Body of pancreas (tissue), 4 donors: ENCODE measurements at places on chromosomes 7 and 10. TPM values are rescaled to one million over a fixed set of nuclear protein-coding genes. Genes with fewer than 3 reads are reported as not detected.

DNA sequence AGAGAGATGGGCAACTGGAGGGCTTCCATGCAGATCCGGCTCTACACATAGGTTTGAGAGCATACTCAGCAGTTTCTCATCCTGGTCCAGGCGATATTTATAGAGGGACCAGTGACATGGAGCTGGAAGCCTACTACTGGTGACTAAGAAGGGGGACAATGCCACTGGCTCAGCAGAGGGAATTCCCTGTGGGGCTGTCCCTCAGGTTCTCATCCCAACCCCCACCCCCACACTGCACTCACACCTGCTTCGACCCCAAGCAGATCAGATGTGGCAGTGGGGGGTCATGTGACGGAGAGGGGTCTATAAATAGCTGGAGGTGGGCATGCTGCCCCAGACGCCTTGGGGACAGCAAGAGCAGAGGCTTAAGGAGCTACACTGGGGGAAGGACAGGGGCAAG, at the start of gene CLCN1:
Gene CLCN1, plus strand, starts transcription at position 336 of the 400 bp plus-strand sequence. CDS start 102 bp downstream, outside the sequence.
- no peak for DNase-seq

SYT15B gene
- 8.9 TPM for total RNA-seq

WDR91 gene
- 28.0 TPM for total RNA-seq

ATOH7 gene
- not detected for total RNA-seq

TPST1 gene
- 12.5 TPM for total RNA-seq
